GM12892 (cell line): ENCODE measurements at places on chromosomes 3 and 15.
A peak's percentile ranks its signal among the peaks of the same experiment; 100 is the strongest.

DNA sequence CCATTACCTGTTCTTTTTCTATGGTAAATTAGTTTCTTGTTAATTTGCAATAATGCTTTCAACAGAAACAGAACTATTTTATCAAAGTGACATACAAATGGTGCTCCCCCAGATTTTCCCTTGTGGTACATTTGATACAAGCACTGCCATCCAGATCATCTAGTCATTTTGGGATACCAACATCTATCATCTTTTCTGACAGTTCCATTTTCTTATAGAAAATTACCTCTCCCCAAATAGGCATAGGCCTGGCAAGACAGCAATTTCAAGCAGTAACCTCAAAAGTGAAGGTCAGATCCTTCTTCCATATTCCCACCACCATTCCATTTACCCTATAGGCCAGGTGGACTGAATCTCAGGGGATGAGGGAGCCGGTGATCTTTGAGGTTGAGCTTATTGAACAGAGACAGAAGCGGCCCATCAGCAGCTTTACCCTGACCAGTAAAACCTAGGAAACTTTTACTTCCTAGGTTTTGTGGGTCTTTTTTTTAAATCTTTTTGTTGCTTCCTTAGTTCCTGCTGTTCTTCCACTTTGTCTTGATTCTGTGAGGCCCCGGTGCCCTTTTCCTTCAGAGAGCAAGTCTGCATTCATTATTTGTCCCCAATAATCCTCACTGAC lies 3.1 kb upstream of the PLD1 start:
- no peak for DNase-seq

DNA sequence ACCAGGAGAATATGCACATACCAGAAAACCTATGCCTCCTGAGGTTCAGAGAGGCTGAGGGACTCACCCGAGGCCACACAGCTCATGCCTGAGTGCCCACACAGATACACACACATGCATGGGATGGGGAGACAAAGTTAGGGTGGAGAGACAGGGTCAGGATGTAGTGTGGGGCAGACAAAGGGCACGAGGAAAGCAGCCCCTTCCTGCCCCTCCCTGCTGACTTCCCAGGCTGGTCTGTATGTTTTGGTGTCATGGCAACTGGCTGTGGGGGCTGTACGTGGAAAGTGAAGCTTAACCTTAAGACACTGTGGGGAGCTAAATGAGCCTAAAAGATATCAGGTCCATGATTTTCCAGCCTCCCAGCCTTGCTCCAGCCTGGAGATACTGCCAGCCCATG lies 57.8 kb downstream of the EPHB3 start:
- DNase-seq = no peak

GRCh38 chr3:33665294-33665693 lies 52.8 kb downstream of the CLASP2 start:
- DNase-seq = no peak

- DNase-seq = peak; percentile 29
Measured at GRCh38 chr15:60795889-60796288, 316.9 kb upstream of the ICE2 start.

- no peak for DNase-seq
Measured at GRCh38 chr15:87213626-87214025, 1042.9 kb downstream of the NTRK3 start.

DNA sequence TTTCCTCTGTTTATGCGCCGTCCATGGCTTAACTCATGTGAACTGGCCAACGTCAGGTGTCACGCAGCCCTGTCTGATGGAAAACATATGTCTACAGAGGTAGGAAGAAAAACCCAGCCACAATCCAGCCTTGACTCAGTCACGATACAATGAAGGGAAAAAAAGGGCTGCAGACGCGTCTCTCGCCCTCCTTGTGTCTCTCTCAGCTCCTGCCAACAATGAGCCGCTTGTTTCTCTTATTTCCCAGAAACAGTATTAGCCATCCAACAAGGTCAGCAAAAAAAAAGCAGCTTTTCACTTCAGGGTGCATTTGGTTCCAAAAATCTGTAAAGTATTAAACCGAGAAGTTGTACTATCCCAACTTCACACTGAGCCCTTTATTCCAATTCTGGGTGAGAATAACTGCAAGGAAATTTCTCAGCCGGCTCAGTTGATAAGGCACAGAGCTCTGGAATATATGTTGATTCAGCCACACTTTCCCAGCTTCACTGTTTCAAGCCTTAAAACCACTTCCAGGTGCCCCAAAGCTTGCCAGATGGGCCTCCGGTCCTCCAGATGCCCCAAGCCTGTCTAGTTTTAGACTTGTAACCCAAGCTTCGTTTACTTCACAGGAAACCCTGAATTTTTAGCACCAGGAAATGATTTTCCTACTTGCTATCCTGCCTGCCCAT lies 79.4 kb downstream of the TM4SF4 start:
- DNase-seq = no peak

- DNase-seq = no peak
Measured at GRCh38 chr15:23860290-23861245, 173.5 kb upstream of the NDN start.

GRCh38 chr15:70474471-70475406 lies 288.6 kb downstream of the UACA start:
- no peak for DNase-seq

DNA sequence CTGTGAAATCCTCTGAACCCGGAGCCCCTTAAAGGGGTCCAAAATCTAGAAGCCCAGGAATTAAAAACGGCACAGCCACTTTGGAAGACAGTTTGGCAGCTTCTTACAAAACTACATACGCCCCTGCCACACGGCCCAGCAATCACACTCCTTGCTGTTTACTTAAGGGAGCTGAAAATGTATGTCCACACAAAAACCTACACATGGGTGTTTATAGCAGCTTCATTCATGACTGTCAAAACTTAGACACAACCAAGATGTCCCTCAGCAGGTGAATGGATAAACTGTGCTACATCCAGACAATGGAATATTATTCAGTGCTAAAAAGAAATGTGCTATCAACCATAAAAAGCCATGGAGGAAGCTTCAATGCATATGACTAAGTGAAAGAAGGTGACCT lies 162.5 kb downstream of the NUP210 start:
- no peak for DNase-seq

GRCh38 chr3:158735296-158736033 lies 3.2 kb upstream of the RARRES1 start:
- DNase-seq = no peak

DNA sequence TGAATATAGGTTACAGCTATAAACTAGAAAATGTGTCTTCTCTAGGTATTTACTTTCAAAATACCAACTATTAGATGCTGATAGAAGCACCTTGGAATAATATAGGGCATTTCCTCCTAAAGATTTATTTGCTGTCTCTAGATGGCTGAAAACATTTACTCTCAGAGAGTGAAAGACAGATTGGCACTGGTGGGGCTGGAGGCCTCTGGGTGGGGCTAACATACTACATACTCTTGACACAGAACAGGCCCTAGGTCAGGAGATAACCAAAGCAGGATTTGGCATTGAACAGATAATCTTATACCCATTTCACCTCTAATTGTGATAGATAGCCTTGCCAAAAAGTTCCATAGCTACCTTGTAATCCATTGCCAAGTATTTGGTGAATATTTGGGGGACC lies 253.3 kb upstream of the TBC1D5 start:
- no peak for DNase-seq

DNA sequence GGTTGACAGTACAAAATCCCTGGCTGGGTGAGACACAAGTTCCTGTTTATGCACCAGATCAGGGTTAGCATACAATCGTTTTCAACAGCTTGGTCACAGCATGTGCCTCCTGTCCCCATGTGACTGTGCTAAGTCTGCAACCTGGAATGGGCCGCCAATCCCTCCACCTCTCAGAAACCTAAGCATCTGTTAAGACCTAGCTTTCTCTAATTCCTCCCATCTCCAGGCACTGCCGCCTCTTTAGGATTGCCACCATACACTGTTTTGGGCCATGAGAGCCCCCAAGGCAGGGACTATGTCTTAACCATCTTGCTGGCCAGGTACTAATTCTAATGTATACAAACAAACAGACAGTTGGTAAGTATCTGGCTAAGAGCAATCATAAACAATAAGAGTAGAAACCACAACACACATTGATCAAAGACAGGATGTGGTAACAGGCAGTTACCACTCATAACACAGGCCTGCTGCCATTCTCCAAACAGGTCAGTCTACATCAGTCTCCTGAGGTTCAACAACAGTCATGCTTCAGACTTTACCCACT lies 25.6 kb downstream of the SEC22C start:
- no peak for DNase-seq

DNA sequence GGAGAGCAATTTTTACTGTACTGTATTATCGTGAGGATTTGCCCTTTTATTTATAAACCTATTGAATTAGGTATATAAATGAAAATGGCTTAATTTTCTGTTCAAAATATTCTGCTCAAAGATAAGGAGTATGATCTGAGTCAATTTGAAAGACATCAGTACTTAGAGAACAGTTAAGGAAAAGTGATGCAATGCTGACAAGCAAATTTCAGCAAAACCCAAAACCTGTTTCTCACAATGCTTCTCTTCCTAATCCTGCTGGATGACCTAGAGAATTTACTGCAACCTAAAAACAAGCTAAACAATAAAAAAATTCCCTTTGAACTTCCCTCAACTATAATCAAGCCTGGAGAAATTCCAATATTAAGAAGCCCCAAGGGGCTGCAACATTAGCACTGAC lies 82.7 kb downstream of the RFX7 start:
- no peak for DNase-seq

DNA sequence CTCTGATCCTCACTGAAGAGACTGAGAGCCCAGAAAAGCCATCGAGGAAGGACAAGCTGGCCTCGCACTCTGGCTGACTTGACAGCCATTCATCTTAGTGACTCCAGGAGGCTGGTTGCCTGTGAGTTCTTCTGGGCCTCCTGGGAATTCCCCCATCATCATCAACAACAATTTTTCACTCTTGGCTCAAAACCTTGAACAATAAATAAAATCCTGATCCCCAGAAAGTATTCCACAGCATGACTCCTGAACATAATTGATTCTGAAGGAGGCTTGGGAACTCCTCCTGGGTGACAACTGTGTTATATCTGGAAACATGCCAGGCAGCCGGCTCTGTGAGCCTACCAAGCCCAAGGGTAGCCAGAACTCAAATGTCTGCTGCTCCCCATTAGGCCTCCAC lies 188.6 kb downstream of the SHQ1 start:
- no peak for DNase-seq

DNA sequence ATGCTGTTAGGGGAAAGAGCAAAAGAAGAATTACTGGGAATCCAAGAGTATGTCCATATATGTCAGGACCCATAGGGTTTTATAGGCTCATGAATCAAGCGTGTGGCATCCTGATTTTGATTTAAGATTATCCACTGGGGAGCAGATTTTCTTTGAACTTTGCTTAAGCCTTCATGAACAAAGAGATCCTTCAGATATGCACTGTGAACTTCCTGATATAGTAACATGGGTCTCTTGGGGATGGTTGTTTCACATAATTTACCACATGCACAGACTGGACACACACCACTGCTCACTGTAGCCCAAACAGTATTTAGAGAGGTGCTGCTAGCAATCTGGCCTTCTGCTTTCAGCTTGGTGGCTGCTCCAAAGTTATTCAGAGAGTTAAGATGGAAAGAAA lies 200.9 kb upstream of the ZPLD1 start:
- DNase-seq = no peak

DNA sequence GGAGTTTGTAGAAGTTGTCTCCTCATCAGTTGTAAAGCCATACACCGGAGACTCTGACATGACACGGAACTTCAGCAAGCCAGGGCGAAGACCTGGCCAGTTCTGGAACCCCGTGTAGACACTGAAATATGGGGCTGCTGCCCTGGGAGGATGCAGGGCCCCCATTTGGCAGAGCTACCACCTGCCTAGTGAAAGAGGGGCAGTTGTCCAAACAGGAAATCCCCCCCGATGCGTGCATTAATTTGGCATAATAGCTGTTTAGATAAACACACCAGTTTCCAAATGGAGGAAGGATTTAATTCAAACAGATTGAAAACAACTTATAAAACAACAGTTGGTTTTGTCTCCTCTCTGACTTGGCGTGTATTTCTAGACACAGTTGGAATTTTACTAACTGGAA lies 357.2 kb downstream of the GABRG3 start:
- no peak for DNase-seq

- no peak for DNase-seq
Measured at GRCh38 chr15:38861108-38861507, 296.5 kb upstream of the RASGRP1 start.

- DNase-seq = no peak
Measured at GRCh38 chr3:147369661-147370123, 36.7 kb downstream of the ZIC4 start.

- no peak for DNase-seq
Measured at GRCh38 chr15:39267685-39268084, 313.2 kb upstream of the THBS1 start.

DNA sequence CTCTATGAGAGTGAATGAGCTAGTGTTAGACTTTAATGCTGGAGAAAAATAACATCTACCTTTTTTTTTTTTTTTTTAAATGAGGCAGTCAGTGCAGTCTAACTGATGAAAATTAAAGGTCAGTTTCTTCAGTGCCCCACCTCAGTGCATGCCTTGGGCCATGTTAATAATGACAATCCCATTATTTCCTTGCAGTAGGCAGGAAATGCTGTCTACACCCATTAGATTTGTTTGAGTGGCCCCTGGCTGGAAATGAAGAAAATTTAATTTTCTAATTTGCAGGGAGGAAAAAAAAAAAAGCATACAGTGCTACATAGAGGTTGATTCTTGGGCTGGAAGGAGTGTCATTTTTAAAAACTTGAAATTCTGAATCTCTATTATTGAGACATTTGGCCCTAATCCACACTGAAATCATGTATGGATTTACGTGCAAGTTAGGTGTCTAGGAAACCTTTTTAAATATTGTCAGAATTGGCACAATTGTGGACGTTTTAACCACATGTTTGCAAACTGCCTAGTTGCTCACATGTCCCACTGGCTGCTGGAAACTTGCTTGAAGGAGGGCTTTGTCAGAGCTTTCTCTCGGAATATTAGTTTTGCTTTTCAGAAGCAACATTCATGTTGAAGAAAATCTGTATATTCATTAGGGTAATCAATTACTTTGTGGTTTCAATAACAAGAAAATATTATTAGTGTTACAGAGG lies 18.4 kb downstream of the FNDC3B start:
- DNase-seq = no peak

GRCh38 chr3:176867681-176868663 lies 329.3 kb downstream of the TBL1XR1 start:
- no peak for DNase-seq

- DNase-seq = no peak
Measured at GRCh38 chr3:177131927-177132636, 65.2 kb downstream of the TBL1XR1 start.
